ENCODE measurements at places on chromosomes 4 and X.

- no peak for DNase-seq
These were observed 2.8 kb downstream of the ITM2A start for GRCh38 chrX:79364306-79364705.

DNA sequence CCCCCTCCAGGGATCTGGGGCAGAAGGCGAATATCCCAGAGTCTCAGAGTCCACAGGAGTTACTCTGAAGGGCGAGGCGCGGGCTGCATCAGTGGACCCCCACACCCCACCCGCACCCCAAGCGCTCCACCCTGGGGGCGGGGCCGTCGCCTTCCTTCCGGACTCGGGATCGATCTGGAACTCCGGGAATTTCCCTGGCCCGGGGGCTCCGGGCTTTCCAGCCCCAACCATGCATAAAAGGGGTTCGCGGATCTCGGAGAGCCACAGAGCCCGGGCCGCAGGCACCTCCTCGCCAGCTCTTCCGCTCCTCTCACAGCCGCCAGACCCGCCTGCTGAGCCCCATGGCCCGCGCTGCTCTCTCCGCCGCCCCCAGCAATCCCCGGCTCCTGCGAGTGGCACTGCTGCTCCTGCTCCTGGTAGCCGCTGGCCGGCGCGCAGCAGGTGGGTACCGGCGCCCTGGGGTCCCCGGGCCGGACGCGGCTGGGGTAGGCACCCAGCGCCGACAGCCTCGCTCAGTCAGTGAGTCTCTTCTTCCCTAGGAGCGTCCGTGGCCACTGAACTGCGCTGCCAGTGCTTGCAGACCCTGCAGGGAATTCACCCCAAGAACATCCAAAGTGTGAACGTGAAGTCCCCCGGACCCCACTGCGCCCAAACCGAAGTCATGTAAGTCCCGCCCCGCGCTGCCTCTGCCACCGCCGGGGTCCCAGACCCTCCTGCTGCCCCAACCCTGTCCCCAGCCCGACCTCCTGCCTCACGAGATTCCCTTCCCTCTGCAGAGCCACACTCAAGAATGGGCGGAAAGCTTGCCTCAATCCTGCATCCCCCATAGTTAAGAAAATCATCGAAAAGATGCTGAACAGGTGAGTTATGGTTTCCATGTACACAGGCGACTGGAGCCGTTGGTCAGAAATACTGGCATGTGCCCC lies at the start of gene CXCL1:
TSS of gene CXCL1 (plus strand) at position 264 of the 926 bp plus-strand sequence. CDS start at position 342, 78 bp downstream.
- peak; percentile 58 for DNase-seq

- DNase-seq = no peak
These were observed 17.7 kb upstream of the ANXA3 start for GRCh38 chr4:78533854-78534253.

DNA sequence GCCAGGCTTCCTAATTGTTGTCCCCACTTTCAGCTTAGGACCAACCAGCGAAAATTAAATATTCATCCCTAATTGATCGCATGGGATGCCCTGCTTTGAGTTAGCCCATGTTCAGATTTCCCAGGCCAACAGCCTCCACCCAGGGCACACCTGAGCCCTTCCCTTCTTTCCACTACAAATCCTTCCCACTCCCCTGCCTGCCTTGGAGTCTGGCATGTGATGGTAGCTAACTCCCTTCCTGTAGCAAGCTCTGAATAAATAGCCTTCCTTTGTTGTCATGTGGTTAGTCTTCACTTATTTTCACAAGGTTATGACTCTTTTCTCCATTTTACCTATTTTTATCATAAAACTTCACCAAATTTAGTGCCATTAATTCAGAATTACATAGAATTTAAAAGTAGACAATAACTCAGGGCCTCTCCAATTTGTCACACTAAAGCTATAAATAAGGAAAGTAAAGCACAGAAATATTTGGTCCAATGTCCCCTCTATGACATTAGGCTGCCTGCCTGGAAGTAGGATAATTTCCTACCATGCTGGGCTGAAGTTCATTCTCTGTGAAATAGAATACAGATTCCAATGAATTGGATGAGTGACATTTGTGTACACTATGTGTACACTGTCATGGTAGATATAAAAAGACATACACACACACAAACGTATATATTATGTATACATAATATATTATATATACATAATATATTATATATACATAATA lies 166.4 kb upstream of the CPEB2 start:
- DNase-seq = no peak

DNA sequence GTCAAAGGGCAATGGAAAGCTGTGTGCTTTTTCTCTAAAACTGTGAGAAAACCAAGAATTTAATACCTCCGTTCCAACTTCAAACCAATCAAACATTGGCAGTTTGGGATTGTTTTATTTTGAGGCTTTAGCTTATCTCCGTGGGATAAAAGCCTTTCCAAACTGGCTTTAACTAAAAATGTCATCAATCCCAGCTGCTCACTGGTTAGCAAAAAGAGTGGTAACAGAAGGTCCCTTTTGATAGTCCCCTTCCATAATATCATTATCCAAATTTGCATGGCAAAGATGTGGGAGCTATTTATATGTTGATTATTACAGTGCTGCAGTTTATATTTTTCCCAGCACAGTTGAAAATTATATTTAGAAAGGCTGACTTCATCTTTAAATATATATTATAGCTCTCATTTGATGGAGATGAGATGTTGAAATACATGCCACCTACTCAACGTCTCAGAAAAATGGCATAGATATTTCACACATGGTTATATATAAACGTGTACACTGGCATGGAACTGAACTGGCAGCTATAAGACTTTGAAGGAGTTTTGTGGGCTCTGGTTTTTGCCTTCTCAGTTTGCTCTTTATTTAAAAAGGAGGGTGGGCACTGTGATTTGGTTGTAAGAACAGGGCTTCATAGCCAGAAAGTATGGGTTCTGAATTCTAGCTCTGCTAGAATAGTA lies 707.1 kb upstream of the SLIT2 start:
- no peak for DNase-seq

GRCh38 chr4:140296335-140297220 lies 76.9 kb upstream of the SCOC start:
- peak; percentile 51 for DNase-seq

DNA sequence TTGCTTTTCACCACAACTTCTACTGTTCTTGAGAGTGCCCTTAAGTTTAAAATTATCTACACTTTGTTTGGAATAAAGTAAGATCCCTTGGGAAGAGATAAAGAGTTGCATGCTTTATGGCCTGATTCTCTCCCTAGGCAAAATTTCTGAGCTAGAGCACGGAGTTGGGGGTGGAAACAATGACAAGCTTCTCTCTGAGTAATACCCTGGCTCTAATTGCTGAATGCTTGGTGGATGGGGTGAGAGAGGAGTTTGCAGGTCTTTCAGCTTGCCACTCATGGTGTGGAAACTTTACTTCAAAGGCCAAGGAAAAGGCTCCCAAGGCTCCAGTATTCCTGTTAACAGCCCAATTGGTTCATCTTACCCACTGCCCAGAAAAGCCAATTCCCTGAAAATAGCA lies 26.1 kb upstream of the PRDM8 start:
- DNase-seq = no peak

- no peak for DNase-seq
These were observed 43.9 kb upstream of the SFRP2 start for GRCh38 chr4:153832720-153833287.
